Left renal cortex interstitium (tissue), 4 donors: ENCODE measurements at places on chromosomes 4 and X.
A peak's percentile ranks its signal among the peaks of the same experiment; 100 is the strongest.

DNA sequence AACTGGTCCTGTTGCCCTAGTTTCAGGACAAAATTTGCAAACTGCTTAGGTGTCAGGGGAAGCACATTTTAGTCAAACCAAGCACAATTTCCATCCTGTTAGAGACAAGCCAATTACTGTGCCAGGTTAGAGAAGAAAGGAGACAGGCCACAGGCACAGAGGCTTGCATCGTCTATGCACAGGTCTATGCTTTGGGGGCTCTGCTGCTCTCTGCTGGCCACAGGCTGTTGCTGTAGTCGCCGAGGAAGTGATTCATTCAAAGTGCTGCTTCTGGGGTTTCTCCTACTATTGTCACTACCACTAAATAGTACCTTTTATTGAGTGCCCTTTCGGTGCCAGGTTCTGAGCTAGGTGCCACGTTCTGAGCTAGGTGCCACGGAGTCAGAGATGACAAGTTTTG is 45.5 kb downstream of the VGLL1 start:
- DNase-seq = no peak

DNA sequence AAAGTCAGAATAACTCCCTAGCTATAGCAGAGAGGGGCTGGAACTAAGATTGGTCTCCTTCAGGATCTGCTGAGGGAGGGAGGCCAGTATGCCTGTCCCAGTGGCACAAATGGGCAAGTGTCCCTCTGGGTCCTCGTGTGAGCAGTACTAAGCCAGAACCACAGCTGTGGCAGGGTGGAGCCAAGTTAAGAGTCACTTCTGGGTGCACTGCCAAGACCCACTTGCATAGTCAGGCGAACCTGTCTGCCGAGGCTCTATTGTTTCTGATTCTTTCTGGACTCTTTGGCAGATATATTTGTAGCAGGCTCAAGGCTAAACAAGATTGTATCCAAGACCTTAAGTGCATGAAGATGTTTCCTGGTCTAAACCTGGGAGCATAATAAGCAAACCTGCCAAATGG is 1123.7 kb upstream of the POU3F4 start:
- no peak for DNase-seq

- no peak for DNase-seq
Observed at GRCh38 chr4:183469936-183470335, 25.5 kb downstream of the CDKN2AIP start.

- no peak for DNase-seq
Observed at GRCh38 chr4:22546299-22546698, 30.4 kb upstream of the ADGRA3 start.

DNA sequence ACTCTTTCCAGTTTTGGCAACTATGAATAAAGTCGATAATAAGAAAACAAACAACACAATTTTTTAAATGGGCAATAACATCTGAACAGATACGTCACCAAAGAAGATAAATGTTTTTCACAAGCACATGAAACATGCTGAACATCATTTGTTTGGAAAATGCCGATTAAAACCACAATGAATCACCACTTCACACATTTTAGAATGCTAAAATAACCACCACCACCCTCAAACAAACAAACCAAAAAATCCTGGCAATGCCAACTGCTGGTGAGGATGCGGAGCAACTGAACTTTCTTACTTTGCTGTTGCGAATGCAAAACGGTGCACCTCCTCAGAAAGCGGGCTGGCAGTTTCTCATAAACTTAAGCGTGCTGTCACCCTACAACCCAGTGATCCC is 115.9 kb downstream of the NSUN7 start:
- DNase-seq = no peak

- no peak for DNase-seq
Observed at GRCh38 chr4:37452952-37453280, 208.4 kb downstream of the NWD2 start.

GRCh38 chr4:184417802-184418511 is 56.4 kb downstream of the IRF2 start:
- no peak for DNase-seq

DNA sequence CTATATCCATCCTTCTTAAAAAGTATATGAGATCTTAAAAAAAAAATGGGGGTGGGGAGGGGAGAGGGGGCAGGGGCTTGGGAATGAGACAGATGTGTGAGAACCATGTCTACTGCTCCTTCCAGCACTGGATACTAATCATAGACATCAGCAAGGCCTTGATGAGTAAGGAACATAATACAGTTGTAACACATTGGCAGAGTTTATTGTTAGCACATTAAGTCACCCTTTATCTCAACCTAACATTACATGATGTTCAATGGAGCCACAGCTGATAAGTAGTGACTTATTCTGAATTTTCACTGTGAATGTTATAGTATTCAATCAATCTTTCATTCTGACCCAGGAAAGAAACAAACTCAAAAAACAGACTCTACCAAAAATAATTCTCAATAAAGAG is 47.3 kb upstream of the KCNE5 start:
- no peak for DNase-seq

DNA sequence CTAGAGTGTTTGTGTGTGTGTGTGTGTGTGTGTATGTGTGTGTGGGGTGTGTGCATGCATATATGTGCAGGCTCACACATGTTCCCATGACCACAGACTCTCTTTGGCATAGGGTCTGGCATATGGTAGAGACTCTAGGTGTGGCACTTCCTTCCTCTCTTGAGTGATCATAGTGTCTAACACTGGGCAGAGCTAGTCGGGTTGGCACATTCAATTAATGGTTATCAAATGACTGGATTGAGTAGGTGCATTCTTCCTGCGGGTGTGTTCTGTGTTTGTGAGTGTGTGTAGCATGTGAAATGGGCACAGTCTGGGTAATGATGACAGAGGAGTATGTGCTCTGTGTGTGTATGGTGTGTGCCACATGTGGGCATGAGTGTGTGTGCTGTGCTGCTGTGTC is 106.5 kb downstream of the EFNB1 start:
- DNase-seq = no peak

GRCh38 chr4:129138810-129139496 is 43.0 kb downstream of the C4orf33 start:
- no peak for DNase-seq

DNA sequence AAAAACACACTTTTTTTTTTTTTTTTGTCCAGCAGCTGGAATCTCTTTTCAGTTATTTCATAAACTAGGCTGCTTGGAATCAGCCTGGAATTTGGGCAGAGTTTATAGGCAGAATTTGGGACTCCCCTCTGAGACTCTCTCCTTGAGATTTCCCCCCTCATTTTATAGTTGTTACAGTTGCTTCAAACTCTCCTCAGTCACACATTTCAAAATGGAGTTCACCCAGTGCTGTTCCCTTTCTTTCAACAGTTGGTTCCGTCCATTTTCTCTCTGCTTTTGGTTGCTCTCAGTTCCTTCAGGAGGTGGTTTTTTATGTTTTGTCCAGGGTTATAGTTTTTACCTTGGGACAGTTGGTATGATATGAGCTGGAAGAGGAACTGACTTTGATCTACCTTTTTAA is 27.5 kb downstream of the NSD2 start:
- DNase-seq = no peak

- DNase-seq = no peak
Observed at GRCh38 chrX:10750581-10750980, 130.2 kb upstream of the MID1 start.

DNA sequence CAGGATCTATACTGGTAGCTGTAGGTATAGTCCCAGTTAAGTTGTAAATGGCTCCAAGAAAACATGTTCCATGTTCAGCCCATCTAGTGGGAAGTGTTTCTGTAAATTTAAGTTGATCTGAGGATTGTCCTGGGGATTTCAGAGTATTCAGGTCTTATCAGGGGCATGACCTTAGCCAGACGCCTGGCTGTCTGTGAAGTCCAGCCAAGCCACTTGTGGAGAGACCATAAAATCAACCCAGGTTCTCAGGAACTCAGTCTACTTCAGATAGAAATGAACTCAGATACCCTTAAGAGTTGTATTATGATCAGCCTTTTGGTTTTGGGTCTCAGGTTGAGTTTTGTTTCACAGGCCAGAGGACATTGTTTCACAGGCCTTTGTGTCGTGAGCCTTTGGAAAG is 95.9 kb downstream of the EGF start:
- no peak for DNase-seq

GRCh38 chr4:138686106-138686835 is 329.3 kb upstream of the NOCT start:
- DNase-seq = no peak

DNA sequence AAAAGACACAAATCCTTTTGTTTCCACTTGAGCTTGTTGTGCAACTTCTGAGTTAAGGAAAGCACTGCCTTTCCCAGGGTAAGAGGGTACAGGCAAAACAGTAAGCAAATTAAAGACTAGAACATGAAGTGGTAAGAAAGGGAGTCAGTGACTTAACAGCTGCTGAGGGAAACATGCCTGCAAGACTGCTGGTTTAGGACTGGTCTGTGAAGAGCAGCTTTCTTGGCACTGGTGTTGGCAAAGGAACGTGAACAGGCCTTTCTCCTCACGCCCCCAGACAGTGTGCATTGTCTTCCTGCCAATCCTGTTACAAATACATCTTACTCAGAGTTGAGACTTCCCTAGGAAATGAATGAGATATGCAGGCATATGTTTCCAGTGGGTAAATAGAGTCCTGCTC is 2.6 kb downstream of the LHFPL1 start:
- no peak for DNase-seq

- peak; percentile 5 for DNase-seq
Observed at GRCh38 chr4:107666134-107666533, 53.9 kb downstream of the PAPSS1 start.

DNA sequence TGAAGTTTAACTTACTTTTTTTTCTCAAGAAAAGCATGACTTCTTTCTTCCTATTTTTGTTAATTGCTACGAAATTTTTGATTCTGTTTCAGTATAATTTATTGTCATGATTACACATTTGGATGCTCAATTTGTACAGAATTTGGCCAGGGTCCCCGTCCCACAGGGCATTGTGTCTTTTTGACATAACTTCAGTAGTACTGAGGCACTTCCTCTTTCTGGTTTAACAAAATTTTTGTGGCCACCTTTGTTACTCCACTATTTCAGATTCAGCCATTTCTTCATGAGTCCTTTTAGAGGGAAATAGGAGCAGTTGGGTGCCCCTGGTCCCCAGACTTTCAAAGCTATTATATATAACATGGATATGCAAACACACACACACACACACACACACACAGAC is 1248.7 kb downstream of the PCDH7 start:
- DNase-seq = no peak

DNA sequence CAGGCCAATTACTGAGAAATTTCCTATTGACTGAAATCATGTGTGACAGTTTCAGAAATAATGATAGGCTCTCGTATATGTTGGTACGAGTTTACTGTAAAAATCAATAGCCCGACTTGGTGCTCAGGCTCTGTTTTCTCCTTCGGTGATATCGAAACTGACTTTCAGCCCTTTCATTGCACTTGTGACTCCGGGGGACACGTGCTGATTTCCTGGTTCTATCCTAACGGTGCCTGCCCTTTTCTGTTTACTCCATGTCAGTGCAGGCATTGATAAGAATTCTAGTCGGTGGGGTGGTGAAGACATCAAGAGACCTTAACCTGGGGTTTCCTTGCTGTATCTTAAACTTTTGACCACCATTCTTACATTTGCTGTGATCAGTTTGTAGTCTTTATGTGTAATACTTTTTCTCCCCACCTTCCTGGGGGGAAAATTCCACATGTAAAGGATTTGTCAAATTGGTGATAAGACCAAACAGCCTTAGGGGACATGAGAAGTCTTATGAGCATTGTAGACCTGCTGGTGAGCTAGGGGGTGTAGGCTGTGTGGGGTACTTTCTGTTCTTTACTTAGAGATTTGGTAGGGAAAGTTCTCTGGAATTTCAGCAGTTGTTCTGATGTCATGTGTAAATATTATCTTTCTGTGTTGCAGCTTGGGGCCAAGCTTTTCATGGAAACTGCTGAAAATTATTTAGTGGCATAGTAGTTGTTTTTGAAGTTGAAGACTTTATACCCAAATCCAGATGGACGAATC is 52.7 kb downstream of the TMEM131L start:
- DNase-seq = no peak

DNA sequence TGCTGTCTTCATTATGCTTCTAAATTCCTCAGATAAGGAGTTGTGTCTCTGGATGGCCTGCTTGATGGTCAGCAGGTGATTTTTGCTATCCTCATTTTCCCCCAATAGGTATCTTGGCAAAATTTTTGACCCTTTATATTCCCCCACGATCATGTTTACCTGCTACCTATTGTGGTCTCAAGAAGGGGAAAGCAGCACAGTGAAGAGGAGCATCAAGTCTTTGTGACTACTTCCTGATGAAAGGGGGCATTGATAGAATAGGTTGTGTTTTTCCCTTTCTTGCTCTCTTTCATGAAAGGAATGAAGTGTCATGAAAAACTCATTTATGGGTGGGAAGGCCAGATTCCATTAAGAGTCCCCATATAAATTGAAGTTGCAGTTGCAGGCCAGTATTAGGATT is 153.8 kb downstream of the KLF8 start:
- DNase-seq = no peak

- no peak for DNase-seq
Observed at GRCh38 chrX:41148553-41148952, 63.3 kb downstream of the USP9X start.
